ENCODE measurements at places on chromosomes 7 and 10. TPM values are rescaled to one million over a fixed set of nuclear protein-coding genes. Genes with fewer than 3 reads are reported as not detected.

Gene CDHR1
- polyA plus RNA-seq: 1.2 TPM

DNA sequence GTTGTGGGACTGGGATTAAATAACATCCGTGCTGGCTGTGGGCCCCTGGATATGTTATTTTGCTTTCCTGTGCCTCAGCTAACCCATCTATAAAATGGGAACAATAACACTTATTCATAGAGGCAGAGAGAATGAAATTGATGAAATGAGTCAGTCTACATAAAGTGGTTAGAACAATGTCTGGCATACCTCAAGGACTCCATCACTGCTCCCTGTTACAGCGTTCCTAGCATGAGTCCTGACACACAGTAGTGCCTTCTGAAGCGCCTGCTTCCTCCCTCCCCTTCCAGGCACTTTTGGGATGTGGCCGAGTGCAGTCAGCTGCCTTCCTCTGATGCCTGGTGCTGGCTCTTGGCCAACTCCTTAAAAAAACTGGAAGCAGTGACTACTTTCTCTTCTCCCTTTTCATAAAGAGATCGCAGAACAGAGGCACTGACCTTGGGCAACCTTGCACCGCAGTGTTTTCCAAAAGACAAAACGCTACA lies 108.4 kb upstream of the ZMIZ1 start:
- no peak for DNase-seq

- DNase-seq: no peak
Measured at GRCh38 chr10:73099141-73099540, 2.5 kb upstream of the P4HA1 start.

GRCh38 chr7:129089521-129090212 lies 34.8 kb upstream of the TNPO3 start:
- no peak for DNase-seq

- DNase-seq: no peak
Measured at GRCh38 chr7:134832367-134832766, 52.9 kb downstream of the CALD1 start.

Gene HOXA13
- not detected for polyA plus RNA-seq

DNA sequence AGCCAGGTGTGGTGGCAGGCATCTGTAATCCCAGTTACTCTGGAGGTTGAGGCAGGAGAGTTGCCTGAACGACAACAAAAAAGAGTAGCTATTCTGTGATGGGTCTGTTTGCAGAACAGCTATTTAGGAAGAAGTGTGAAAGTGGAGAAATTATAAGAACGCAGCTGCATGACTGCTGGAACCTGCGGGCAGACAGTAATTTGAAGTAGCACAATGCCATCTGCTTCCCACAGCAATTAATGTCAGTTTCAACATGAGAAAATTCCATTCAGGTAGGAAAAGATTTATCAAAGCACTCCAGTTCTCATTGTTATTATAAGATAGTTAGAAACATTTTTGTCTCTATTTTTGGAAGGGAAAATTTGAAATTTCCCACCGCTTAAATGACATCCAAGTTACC lies 21.5 kb downstream of the LAMB1 start:
- DNase-seq: no peak

GRCh38 chr7:159211540-159212182 lies 67.0 kb upstream of the VIPR2 start:
- DNase-seq: no peak

DNA sequence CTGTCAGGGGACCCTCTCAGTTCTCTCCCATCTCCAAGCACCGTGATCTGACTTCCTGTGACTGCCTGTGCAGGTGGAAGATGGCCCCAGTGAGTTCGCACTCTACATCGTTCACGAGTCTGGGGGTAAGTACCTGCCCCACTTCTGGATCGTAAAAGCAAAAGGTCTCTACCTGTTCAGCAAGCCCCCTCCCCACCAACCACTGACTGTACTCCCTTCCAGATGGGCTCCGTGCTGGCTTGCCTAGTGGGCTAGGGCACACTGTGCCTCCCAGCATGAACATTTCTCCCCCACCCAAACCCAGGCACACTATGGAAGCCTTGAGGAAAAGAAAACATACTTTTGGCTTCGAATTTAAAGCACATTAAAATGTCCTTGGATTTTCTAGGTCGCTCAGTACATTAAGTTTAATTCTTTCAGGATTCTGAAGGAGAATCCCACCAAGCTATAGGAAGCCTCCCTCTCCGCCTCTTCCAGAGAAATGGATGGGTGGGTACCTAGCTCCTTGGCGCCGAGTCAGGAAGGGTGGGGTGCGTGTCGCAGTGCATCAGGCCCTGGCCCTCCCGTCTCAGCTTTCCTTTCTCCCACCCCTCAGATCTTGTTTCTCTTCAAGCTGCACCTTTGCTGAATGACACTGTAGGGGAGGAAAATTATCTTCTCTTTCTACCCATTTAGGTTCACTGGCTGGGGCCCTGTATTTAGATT lies 11.0 kb upstream of the ZNF22 start:
- DNase-seq: no peak

Gene MYOZ1
- 7.1 TPM for polyA plus RNA-seq

GRCh38 chr7:17773289-17773626 lies 167.0 kb downstream of the SNX13 start:
- no peak for DNase-seq

Gene C10orf105
- polyA plus RNA-seq: 0.09 TPM

DNA sequence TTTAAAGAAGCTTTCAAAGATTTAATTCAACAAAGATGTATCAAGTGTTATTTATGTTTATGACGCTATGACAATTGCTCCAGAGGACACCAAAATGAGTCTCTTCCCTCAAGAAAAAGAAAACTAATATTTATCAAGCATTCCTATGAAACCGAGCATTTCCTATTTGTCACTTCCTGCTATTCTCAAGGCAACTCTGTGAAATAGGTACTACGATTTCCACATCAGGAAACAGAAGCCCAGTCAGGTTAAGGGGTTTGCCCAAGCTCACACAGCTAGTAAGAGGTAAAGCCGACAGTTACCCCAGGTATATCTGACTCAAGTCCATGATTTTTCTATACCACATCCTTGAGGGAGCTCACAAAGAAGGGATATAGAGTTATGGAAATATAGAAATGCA lies 85.9 kb downstream of the TRIL start:
- DNase-seq: no peak

Gene ASB10
- not detected for polyA plus RNA-seq

GRCh38 chr7:24922099-24922773 lies 57.7 kb downstream of the OSBPL3 start:
- no peak for DNase-seq

DNA sequence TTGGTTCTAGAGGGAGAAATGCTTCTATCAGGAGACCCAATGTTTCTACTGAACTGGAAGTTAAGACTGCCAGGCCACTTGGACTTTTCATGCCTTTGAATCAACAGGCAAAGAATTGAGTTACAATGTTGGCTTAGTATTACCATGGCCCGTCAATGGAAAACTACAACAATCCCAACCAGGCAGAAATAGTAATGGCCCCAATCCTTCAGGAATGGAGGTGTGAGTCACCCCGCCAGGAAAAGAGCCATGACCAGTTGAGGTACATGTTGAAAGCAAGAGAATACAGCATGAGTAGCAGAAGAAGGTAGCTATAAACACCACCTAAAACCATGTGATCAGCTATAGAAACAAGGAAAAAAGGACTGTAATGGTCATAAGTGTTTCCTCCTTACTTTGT lies 101.9 kb downstream of the DGKB start:
- no peak for DNase-seq

Gene CAV1
- polyA plus RNA-seq: 26.3 TPM

Gene ANKRD1
- 1.0 TPM for polyA plus RNA-seq

Gene FAM25C
- not detected for polyA plus RNA-seq

DNA sequence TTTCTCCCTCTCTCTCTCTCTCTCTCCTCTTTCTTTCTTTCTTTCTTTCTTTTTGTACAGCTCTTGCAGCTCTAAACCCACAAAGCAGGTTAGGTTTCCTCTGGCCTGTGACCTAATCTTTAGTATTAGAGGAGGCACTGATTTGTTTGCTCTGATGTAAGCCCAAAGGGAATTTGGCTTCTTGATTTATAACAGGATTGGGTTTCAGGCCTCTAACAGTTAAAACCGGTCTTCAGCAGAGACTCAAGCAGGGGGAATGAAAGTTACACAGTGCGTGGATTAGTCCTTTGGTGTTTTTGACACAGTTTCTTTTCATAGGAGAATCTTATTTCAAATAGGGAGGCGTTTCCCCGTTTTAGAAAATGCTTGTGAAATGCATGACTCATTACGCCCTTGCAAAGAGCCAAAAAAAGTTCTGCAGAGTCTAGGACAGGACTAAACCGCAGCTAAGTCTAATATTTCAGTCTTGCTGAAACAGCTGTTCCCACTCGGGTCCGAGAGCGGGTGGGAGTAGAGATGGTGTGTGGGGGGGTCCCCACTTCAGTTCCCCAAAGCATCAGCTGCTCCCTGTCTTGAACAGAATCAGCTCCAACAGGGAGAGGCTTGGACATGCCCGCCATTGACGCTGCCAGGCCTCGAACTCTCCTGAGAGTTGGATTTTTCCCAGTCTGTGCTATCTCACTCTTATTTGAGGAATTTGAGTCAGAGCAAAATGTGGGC lies 296.5 kb upstream of the PITRM1 start:
- DNase-seq: no peak

GRCh38 chr7:142412551-142413193 lies 154.8 kb upstream of the PRSS58 start:
- no peak for DNase-seq

Gene INA
- 1.7 TPM for polyA plus RNA-seq

DNA sequence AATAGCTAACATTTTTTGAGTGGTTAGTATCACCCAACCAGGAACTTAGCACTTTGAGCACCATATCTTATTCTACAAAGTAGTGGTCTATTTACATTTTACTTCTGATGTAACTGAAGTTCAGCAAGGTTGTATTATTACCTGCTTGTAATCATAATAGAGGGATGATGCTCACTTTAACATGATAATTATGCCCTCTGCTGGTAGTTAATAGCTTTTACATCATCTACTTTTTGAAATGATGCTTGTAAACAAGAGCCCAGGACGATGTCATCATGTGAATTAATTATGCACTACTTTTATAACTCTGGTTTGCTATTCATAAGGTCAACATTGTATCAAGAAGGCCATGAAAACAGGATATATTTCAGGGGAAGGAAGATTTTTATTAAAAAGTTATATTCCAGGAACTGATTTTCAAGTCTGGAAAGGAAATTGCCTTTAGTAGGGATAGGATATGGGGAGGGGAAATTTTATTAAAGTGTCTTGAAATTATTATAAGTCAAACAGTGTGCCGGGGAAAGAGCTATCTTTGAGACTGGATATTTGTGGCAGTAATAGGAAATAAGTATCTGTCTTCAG lies 80.3 kb upstream of the SCIN start:
- DNase-seq: no peak

DNA sequence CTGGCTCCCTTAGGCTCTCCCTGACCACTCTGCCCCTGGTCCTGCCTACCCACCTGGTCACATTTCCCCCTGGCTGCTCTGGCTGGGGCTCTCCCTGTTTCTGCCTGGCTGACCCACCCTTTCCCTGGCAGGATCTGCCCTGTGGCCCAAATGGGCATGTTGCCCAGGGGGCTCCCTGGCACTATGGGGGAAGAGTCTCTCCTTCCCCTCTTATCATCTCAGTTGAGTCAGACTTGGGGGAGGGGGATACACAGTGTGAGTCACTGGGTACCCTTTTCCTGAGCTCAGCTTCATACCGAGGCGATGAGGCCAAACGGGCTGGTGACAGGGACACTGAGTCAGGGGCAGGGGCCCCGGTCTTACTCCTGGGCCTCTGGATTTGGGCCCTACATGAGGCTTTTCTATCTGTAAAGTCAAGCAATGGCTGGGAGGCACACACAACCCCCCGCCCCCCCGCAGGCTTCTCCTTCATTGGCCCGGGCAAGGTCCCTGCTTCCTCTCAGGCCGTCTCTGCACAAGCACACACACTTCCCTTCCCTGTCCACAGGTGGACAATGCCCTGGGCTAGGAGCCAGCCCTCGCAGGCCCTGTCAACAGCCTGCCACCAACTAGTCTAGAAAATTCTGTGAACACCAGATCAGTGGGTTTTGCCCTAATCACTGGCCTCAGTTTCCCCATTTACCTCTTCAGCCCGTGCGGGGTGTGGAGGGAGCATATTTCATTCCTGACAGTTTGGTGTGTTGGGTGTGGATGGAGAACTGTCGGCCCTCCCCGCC lies 627 bp upstream of the FLNC start:
- no peak for DNase-seq

GRCh38 chr7:6273917-6274630 lies 1.6 kb upstream of the CYTH3 start:
- DNase-seq: no peak

- no peak for DNase-seq
Measured at GRCh38 chr7:1083729-1084657, 3.9 kb upstream of the GPER1 start.

DNA sequence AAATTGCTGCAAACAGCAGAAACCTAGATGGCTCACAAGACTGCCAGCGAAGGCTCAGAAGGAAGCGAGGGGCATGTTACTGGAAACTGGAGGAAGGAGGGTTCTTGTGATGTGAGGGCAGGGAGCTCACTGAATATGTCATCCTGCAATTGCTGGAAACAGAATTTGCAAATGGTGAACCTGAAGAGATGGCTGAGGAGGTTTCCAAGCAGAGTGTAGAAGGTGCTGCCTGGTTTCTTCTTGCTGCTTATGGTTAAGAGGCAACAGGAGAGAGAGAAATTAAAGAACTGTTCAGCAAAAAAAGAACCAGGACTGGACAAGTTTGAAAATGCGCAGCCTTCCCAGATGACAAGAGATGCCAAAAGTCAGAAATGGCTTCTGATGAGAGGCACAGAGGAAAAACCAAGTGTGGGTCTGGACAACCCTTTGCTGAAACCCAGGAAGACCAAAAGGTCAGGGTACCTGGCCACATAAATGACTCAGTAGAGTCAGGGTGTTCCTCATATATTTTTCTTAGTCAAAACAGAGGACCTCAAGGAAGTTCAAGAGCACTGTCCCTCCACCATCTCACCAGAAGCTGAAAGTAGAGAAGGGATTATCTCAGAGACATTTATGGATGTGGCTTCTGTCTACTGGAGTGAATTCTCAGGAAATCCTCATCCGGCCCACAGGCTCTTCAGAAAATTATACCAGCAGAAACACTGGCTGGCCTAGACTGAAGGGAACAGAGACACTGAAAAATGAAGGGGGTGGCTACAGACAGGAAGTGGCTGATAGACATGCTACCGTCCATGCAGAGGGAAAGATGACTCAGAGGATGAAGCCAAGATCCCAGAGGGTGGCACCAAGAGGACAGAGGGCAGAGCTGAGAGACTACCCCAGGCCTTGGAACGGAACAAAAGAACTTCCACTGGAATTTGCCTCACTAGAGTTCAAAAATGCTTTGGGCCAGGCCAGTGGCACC lies 10.1 kb downstream of the PAPOLB start:
- DNase-seq: no peak

- no peak for DNase-seq
Measured at GRCh38 chr10:116808706-116809105, 40.6 kb upstream of the ENO4 start.

- no peak for DNase-seq
Measured at GRCh38 chr7:84497873-84498272, 303.3 kb upstream of the SEMA3A start.

Gene CTAGE6
- not detected for polyA plus RNA-seq

DNA sequence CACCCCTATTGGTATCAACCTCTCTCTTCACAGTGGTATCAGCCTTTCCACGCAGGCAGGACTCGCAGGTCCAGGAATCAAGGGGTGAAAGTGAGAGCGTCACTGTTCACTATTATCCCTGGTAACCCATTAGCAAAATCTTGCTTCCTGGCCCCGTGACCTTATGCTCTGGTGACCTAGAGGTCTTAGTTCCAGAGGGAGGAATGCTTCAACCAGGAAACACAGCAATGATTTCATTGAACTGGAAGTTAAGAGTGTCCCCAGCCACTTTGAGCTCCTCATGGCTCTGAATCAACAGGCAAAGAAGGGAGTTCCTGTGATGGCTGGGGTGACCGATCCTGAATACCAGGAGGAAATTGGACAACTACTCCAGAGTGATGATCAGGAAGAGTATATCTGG lies 90.6 kb downstream of the CUL2 start:
- no peak for DNase-seq

GRCh38 chr7:22499044-22499443 lies 944 bp downstream of the STEAP1B start:
- DNase-seq: no peak

All from right renal pelvis (tissue), 4 donors.